ENCODE measurements at places on chromosomes 16 and 17.

- DNase-seq, result peak; percentile 60
These were observed 8.8 kb upstream of the CEP112 start for GRCh38 chr17:66200685-66201092.

GRCh38 chr17:82151106-82151957 lies 53.3 kb upstream of the FASN start:
- DNase-seq, result no peak

DNA sequence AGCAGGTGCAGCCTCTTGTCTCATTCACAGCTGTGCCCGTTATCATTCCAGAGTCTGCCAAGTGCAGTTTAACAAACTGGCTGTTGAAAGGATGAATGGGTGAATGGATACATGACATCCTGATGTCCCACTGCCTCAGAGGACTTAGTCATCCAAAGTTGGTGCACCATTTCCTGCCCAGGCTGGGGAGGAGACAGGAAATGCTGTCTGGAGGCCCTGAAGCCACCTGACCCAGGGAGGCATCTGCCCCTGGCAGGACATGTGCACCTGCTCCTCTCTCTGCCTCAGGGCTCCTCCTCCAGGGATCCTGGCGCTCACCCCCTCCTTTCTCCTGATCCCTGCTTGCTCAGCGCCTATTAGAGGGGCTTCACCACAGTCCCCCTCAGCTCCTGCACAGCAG lies 1.8 kb upstream of the CD300C start:
- DNase-seq, result no peak

DNA sequence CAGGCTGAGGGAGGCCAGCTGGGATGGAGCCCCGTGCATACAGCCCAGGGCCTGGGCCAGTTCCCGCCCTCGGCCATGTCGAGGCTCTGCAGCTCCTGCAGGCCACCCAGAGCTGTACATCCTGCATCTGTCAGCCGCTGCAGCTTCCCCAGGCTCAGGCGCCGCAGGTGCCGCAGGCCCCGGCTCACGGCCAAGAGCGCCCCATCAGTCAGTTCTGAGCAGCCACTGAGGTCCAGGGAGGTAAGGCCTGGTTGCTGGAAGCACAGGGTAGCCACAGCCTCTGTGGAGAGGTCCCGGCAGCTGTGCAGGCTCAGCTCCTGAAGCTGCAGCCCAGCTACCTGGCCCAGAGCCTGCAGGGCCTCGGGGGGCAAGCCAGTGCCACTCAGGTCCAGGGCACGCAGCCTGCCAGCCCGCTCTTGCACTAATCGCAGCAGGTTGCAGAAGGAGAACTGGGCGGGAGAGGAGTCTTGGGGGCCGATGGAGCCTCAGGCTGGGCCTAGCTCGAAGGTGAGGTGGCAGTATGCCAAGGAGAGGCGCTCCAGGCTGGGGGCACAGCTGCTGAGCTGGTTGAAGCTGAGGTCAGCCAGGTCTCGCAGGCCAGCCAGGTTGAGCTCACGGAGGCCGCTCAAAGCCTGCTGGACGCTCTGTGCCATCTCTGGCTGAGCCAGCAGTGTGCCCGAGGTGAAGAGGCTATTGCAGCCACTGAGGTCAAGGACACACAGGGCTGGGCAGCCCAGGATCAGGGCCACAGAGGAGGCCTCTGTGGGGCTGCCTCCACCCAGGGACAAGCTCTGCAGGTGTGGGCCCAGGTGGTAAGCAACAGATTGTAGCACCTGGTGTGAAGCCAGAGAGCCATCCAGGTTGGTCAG lies 11.4 kb downstream of the ELMO3 start:
- no peak for DNase-seq

DNA sequence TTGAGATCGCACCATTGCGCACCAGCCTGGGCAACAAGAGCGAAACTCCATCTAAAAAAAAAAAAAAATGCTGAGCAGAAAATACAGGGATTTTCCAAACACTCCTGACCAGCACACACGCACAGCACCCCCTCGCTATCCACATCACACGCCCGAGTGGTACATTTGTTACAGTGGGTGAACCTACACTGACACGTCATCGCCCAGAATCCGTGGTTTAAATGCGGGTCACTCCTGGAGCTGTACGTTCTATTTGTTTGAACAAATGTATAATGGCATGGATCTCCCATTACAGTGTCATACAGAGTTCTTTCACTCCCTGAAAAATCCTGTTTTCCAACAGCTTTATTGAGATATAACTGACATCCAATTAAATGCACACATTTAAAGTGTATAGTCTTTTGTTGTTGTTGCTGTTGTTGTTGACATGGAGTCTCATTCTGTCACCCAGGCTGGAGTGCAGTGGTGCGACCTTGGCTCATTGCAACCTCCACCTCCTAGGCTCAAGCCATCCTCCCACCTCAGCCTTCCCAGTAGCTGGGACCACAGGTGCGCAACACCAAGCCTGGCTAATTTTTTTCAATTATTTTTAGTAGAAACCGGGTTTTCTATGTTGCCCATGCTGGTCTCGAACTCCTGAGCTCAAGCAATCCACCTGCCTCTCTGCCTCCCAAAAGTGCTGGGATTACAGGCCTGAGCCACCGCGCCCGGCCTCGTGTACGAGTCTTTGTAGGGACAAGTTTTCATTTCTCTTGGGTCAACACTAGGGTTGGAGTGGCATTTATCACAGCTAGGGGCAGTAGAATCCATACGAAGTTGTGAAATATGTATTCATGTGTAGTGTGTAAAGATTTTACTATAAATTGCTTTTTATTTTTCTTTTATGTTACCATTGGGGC lies 4.4 kb upstream of the CARHSP1 start:
- no peak for DNase-seq

DNA sequence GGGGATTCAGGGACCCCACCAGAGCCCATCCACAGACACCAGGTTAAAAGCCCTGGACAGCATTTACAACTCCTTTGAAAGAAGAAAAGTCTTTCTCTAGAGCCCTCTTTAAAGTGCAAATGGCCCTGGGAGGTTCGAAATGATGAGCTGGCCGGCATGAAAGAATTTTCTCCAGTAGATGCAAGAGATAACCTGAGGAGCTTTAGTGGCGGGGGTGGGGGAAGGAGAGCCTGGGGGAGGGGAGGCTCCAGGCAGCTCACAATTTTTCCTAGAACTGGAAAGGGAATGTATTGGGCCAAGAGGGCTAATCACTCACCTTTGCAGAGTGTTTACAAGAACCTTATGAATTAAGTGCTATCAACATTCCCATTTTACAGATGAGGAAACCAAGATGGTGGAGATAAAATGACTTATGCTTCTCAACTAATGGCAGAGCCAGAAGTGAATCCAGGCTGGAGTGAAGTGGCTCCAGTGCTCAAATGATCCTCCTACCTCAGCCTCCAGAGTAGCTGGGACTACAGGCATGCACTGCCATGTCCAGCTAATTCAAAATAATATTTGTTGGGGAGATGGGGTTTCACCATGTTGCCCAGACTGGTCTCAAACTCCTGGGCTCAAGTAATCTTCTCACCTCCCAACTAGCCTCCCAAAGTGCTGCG lies 4.2 kb upstream of the CDH1 start:
- no peak for DNase-seq

- DNase-seq, result no peak
These were observed 51.8 kb downstream of the MYH3 start for GRCh38 chr17:10605221-10605783.

DNA sequence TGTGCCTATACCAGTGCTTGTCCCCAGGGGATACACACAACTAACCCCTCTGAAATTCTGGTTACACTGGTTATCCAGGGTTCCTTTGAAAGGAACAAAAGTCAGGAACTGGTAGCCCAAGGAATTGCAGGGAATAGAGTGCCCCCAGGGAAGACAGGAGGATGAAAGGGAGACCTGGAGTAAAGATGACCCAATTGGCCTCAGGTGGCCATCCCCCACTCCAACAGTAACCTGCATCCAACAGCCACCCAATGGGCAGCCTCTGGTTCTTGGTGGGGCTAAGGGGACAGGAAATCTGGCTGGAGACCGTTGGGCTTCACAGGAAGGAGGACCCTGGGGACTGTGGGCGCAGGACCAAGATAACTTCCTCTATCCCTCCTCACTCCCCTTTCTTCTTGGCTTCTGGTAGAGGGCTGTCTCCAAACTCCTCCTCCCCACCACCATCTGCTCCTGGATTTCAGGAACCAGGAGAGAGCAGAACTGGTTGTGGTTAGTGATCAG lies 826 bp upstream of the MPO start:
- DNase-seq, result no peak

DNA sequence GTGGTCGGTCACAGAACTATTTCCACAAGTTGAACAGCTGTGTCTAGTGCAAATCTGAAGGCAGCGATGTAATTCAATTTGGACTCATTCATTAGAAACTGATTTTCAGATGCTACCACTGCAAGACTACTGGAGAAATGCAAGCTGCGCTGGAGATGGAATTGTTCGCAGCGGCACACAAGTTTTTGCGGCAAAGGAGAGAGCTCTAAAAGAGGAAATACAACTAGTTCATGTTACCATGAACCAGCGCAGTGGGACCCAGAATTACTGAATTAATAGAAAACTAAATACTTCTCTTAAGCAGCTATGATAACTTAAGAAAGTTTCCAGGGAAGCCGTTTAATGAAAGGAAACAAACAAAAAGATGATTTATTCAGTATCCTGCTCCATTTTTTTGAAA lies 1.9 kb downstream of the CREBBP start:
- no peak for DNase-seq

DNA sequence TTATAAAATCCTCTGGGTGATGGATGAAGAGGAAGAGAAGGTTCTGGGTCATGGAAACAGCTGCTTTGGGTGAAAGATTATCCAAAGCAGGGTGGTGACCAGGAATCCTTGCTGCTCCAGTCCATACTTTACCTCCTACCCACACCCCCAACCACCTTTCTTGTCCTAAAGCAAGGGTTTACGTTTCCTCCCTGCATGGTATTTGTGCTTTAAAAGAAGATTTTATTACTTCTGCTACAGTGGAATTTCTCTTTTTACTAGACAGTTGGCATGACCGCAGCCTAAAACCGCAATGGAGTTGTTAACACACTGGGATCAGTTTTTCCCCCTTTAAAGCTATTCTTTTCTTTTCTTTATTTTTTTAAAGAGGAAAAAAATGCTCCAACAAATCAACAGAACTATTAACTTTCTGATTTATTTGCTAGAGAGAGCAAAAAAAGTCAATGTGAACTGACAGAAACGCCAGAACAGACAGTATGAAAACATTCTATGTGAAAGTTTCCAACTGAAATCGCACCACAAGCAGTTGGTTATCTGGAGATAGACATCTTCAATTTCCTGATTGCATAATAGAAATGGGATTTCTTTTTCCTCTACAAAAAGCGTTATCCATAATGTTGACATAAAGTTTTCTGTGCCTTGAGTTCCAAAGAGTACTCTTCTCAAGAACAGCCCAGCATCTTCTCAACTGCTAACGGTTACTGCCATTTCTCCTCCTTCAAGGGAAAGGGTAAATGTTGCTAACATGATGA lies 236.0 kb downstream of the IRX3 start:
- peak; percentile 65 for DNase-seq

DNA sequence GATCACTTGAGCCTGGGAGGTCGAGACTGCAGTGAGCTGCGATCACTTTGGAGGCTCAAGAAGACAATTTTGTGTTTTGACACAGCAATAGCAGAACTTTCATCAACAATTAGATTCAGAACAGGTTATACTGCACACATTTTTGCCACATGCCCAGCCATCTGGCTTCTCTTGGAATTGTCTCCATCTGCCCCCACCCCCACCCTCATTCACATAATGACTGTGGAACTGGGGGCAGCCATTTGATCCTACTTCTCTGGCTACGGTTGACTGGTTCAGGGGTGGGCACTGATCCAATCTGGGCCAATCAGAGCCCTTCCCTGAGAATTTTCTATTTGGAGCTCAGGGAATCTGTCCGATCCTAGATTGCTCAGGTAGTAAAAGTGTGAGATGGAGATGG lies 14.0 kb downstream of the TMEM92 start:
- DNase-seq, result no peak

- no peak for DNase-seq
These were observed 92.7 kb upstream of the CDH5 start for GRCh38 chr16:66273644-66274334.

- no peak for DNase-seq
These were observed 215.1 kb downstream of the TMEM114 start for GRCh38 chr16:8375232-8375587.

- DNase-seq, result no peak
These were observed 29.0 kb downstream of the RAB11FIP3 start for GRCh38 chr16:454397-454940.

- DNase-seq, result no peak
These were observed 6.0 kb upstream of the NDRG4 start for GRCh38 chr16:58493756-58494431.

- DNase-seq, result no peak
These were observed 20.7 kb upstream of the LGALS9 start for GRCh38 chr17:27610304-27610677.

DNA sequence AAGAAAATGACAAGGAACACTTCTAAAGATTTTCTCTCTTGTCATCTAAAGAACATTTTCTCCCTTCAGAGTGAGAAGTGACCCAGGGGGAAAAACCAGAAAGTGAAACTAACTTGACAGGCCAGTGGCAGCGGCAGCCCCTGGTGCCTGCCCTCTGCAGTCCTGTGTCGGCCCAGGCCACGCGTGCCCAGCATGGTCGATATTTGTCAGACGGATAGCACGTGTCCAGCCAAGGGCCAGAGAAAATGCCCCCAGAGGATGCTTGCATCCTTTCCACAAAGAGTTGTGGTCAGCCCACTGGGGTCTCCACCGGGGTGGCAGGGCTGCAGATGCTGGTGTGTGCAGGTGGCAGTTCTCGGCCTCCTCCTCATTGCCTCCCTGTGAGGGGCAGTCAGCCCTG lies 176.6 kb downstream of the RAB11FIP4 start:
- DNase-seq, result no peak

DNA sequence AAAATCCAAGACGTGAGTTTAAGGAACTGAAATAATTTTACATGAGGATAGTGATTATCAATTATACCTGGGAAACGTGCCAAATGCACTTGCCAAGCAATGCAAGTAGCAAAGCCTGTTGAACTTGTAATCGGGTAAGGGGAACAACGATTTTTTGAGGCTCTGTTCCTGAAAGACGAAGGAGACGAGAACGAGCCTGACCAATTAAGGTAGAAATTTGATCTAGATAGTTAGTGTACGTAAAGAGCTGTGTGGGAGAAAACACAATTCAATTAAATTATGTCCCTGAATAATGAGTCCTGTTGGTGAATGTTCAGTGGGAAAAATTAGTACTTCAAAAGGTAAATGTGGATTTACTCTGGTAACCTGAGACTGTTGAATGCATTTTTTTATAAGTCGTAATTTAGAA lies 17.7 kb upstream of the KCTD5 start:
- no peak for DNase-seq

DNA sequence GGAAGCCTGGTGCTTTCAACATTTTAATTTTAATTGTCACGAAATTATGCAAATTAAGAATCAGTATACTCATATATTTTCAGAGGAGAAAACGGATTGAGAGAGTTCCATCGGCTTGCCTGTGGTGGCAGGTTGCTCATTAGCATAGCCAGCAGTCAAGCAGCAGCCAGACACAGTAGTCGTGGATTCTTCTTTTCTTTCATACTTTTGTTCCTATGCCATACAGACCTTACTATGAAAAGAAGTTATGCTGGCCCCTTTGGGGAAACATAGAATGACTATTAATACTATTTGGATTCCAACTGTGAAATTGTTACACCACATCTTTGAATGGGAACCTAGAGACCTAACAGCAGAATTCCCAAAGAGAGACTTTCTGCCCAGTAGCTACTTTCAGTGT lies 617.7 kb upstream of the CA10 start:
- DNase-seq, result no peak

GRCh38 chr17:73640691-73641090 lies 3.6 kb downstream of the SDK2 start:
- no peak for DNase-seq

- DNase-seq, result no peak
These were observed 32.0 kb downstream of the COTL1 start for GRCh38 chr16:84585886-84586285.

Data from SJSA1 (cell line).